Right lung (tissue), 10 donors: ENCODE measurements at places on chromosomes 6 and 20.
A peak's percentile ranks its signal among the peaks of the same experiment; 100 is the strongest.

- DNase-seq, result no peak
These were observed 13.3 kb downstream of the EZR start for GRCh38 chr6:158805698-158806377.

DNA sequence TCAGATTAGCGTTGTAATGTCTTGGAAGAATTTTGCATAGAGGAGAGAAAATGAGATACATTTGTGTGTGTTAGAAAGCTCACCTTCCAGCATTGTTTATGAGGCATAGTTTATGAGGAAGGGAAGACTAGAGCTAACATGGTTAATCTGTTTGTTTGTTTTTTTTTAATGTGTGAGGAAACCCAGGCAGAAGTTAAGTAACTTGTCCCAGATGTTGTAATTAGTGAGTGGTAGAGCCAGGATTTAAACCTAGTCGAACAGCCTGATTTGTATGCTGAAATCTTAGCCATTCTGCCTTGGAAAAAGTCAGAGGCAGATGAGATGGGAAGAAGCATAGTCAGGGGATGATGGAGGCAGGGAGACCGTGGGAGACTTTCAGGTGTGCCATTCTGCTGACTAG is 29.1 kb downstream of the NDUFAF5 start:
- no peak for DNase-seq

- no peak for DNase-seq
These were observed 47.9 kb upstream of the ARID1B start for GRCh38 chr6:156729248-156729647.

- no peak for DNase-seq
These were observed 46.4 kb upstream of the COL21A1 start for GRCh38 chr6:56293781-56294180.

GRCh38 chr6:105212587-105212986 is 32.8 kb upstream of the POPDC3 start:
- DNase-seq, result no peak

DNA sequence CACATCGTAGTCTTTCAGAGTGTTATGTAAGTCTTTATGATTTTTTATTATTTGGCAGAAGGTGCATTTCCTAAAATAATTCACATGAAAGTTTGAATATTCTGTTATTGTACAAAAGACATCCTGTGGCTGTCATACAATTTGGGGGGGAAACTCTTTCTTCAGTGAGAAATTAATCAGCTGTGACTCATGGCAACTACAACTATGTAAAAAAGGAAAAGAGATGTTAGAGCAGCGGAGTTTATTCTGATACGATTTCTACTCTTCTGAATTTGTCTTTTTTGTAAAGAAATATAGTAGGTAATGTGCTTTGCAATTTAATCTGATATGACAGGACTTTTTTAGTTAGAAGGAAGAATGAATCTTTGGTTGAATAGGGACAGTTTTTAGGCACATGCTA is 14.2 kb downstream of the COL19A1 start:
- DNase-seq, result peak; percentile 34

DNA sequence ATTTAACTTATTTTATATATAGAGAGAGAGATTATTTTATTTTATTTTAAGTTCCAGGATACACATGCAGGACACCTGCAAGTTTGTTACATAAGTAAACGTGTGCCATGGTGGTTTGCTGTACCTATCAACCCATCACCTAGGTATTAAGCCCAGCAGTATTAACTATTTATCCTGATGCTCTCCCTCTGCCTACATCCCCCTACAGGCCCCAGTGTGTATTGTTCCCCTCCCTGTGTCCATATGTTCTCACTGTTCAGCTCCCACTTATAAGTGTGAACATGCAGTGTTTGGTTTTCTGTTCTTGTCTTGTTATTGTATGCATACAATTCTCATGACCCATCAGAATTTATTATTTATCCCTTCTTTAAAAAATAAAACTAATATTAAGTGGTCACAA is 34.6 kb downstream of the FKBP1C start:
- no peak for DNase-seq

DNA sequence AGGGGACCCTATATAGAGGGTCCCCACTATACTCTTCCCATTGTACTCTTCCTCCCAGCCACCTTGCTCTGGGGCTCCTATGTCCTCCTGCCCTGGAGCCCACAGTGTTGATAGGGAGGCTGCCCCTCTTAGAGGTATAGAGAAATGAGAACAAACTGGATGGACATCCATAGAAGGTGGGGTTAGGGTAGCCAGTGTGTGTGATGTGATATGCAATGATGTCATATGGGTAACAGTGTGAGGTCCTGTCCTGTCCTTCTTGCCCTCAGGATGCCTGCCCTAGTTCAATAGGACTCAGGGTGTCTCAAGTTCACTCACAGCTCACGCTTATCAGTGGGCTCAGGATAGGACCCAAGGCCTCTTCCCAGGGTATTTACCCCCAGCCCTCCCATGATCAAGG is 435 bp downstream of the PTCRA start:
- DNase-seq, result no peak

DNA sequence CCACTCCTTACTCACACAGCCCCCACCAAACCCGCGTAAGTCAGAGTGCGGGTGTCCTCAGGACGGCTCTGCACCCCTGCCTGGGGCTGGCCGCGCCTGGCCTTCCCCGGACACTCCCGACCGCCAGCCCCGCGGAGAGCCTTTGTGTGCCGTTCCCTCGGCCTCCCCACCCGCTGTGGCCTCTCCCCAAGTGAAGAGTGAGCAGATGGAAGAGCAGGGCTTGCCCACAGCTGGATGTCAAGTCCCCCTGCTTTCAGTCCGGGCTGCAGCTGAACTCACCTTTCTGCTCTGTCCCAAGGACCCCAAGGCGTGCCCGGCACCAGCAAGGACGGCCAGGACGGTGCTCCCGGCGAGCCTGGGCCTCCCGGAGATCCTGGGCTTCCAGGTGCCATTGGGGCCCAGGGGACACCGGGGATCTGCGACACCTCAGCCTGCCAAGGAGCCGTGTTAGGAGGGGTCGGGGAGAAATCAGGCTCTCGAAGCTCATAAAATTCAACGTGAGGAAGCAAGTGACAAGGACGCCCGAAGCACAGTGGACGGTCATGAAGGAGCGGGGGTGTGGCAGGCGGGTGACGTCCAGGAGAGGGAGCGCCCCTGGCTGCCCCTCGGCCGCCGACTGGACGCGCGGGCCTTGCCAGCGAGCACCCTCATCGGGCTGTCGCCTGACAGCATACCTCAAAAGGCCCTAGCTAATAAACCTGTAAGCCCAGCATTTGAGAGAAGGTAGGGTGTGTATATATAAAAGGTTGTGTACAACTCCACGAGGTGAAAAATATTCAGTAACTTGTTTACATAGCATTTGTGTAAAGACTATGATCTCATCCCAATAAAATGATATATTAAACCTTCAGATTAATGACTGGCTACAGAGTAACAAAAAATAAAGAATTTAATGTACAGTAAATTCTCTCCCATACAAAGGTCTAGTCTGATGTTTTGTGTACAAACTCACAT is 21.1 kb downstream of the TCFL5 start:
- no peak for DNase-seq

GRCh38 chr6:125974214-125974866 is 12.0 kb upstream of the TRMT11 start:
- peak; percentile 25 for DNase-seq

DNA sequence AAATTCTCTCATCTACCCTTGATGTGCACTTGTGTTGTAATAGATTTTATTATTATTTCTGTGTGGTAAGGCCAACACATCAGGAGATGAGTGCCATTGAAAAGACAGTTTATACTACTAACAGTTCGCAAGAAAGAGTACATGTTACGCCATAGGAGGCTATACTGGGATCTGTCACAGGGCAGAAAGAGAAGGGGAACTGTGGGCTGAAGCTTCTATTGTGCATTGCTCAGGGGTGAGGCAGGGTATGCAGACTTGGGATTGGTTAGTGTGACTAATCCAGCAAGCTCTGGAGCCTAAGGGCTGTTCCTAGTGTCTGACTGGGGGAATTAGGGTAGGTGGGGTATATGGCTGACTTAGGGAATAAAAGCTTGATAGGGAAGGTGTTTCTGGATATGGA is 50.9 kb downstream of the GPR63 start:
- no peak for DNase-seq

DNA sequence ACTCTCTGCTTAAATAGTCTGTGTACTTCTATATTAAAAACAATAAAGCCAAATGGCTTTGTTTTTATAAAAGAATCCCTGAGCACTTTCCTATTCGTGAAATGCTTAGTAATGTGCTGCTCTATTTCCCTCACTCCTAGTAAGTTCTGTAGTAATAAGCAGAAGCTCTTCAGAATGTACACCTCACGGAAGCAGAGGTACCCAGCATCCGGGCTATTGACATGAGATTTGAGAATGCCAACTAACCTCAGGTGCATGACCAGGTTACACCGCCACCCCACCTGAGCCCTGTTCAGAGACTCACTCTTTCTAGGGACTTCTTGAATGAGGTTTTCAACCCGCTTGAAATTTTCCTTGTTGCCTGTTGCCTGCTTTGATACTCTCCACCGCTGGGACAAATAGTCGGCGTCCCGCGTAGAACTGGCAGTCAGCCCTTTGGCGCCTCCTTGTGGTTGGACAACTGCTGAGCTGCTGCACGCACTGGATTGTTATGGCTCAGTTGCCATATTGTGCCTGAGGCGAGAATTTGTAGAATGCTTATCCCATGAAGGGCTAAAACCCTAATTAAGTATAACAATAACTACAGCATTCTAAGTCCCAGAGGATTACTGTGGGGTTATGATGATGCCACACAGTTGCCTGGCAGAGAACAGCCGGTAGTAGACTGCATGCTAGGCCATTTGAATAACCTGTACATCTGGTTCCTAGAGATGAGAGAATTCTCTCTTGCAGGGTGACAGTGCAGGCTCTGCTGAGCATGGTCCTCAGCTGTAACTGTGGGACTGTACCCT is 95.4 kb downstream of the KHDC1L start:
- DNase-seq, result peak; percentile 72

GRCh38 chr6:64010010-64010409 is 374.4 kb downstream of the PHF3 start:
- no peak for DNase-seq

- peak; percentile 66 for DNase-seq
These were observed 131.6 kb downstream of the OGFRL1 start for GRCh38 chr6:71420095-71420692.

- no peak for DNase-seq
These were observed 32.1 kb downstream of the SF3B5 start for GRCh38 chr6:144063246-144063743.

DNA sequence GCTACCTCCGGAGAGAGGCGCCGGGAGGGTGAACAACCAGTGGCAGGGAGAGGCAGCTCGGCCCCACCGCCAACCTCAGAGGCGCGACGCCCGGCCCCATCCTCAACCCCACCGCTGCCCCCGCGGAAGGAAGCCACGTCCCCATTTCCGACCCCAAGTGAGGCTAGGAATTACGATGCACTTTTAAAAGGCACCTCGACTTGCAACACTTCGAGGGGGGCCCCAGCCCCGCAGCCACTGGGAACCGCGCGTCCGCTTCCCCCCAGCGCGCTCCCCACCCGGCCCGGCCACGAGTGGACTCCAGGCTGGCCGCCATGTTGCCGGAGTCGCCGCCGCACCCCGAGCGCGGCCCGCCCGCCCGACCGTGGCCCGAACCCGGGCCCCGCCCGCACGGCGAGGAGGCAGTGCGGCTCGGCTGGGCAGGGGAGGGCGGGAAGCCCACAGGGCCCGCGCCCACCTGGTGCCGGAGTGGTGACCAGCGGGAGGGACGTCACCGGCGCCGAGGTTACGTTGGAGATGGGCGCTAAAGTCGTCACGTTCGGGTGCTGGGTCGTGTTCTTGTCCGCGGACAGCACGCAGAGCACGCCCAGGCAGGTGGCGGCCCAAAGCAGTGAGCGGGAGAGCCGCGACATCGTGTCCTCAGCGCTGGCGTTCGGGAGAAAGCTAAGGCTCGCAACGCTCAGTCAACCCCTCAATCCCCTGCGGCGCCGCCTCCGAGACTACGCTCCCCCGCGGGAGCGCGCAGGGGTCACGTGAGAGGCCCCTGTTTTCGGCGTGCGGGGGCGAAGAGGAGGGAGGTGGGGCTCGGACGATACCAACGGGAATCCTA is at the start of gene CD164:
CD164 (minus strand) TSS at position 721 of the 829 bp plus-strand sequence; CDS start at position 632, 89 bp downstream.
- DNase-seq, result peak; percentile 60

- no peak for DNase-seq
These were observed 101.4 kb upstream of the INSM1 start for GRCh38 chr20:20266552-20266951.

DNA sequence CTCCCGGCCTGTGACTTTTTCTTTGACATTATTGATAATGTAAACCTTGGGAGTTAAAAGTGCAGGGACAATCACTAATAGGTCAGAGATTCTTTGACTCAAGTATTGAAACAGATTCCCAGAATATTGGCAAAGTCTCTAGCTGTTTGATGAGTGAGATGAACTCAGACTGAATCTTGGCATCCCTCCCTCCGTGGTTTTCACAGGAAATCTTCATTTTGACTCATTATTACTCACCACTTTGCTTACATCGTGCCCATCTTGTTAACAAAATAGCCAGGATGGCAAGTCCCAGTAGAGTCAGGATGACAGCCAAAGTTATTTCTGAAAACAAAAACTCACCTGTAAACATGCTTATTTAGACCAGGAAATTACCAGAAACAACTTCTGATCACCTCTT is 2.0 kb downstream of the TSBP1 start:
- DNase-seq, result no peak

DNA sequence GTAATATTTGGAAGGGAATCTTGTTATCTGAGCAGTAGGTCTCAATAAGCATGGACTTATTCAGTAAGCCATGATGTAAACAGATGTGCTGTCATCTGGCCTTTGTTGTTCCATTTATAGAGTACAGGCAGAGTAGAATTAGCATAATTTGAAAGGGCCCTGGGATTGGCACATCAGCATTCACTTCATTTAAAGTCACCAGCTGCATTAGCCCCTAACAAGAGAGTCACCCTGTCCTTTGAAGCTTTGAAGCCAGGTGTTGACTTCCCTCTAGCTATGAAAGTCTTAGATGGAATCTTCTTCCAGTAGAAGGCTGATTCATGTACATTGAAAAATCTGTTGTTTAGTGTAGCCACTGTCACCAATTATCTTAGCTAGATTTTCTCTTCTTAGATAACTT is 95.9 kb downstream of the ANKRD6 start:
- no peak for DNase-seq

GRCh38 chr20:24816431-24816830 is 132.6 kb upstream of the CST7 start:
- no peak for DNase-seq

GRCh38 chr20:14889496-14890255 is 552.3 kb upstream of the FLRT3 start:
- DNase-seq, result no peak

GRCh38 chr6:46011188-46012085 is 4.2 kb downstream of the CLIC5 start:
- DNase-seq, result no peak

DNA sequence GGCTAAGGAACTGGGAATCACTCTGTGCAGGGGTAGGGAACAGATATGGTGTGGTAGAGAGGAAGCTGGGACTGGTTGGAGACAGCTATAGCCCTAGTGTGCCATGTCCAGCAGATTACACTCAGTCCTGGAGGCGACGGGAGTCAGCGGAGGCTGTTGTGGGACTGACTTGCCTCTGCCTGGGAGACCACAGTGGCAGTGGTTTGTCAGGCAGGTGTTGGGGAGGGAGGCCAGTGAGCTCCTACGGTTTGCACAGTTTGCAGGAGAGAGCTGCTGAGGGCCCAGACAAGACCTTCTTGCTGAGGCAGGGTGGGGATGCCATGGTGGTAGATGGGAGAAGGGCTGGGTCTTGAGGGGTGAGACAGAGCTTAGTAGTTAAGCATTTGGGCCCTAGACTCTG is 4.9 kb downstream of the PLCG1 start:
- DNase-seq, result no peak
